ENCODE measurements at places on chromosomes 3 and 15.

DNA sequence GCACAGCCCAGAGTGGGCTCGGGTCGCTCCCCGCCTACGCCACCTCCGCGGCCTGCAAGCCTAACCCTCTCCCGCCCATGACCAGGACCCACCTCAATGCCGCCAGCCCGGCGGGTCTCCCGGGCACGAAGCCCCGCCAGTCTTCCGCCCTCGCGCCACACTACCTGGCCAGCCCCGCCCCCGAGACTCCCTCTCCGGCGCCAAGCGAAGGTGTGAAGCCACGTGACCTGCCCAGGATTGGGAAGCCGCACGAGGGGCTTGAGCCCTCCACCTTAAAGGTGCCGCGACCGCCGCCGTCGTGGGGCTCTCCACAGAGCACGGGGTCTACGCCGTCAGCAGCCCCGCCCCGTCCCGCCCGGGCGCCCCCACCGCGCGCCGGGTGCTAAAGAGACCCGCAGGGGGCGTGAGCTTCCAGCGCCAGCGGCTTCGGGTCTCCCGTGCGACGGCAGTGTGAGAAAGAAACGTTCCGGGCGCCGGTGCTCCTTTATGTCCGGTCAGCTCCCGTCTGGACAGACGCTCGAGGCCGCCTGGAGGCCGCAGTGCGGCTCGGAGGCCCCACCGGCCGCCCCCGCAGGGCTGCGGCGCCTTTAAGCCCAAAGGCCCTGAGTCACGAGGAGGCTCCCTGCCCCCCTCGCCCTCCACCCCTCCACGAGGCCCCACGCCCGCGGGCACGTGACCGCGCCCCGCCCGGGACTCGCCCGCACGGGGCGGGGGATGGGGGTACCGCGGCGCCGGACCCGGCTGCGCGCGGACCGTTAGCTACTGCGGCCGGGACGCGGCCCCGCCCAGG lies at the start of gene CPEB1:
Gene CPEB1 (minus strand): TSS at position 319 of the 790 bp plus-strand sequence. CDS start 18,904 bp downstream, outside the sequence.
- DNase-seq, result no peak

DNA sequence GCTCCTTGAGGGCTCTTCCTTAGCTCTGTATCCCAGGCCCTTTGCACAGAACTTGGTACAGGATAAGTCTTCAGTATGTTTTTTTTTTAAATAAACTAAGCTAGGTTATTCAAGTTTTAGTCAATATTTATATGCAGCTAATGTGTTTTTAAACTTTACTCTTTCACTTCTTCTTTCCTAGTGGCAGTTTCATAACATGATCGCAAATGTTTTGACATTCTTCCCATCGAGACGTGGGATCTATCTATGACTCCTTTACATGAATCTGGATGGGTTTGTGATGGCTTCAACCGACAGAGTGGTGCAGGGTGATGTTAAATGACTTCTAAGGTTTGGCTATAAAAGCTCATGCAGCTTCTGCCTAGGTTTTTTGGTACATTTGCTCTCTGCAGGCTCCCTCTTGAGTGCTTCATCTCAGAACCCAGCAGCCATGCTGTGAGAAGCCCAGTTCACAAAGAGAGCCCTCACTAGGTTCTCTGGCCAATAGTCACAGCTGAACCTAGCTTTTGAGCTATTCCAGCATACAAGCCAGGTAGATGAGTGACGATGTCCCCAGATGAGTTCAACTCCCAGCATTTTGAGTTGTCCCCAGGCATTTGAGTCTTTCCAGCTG lies 13.5 kb upstream of the MECOM start:
- DNase-seq, result no peak

DNA sequence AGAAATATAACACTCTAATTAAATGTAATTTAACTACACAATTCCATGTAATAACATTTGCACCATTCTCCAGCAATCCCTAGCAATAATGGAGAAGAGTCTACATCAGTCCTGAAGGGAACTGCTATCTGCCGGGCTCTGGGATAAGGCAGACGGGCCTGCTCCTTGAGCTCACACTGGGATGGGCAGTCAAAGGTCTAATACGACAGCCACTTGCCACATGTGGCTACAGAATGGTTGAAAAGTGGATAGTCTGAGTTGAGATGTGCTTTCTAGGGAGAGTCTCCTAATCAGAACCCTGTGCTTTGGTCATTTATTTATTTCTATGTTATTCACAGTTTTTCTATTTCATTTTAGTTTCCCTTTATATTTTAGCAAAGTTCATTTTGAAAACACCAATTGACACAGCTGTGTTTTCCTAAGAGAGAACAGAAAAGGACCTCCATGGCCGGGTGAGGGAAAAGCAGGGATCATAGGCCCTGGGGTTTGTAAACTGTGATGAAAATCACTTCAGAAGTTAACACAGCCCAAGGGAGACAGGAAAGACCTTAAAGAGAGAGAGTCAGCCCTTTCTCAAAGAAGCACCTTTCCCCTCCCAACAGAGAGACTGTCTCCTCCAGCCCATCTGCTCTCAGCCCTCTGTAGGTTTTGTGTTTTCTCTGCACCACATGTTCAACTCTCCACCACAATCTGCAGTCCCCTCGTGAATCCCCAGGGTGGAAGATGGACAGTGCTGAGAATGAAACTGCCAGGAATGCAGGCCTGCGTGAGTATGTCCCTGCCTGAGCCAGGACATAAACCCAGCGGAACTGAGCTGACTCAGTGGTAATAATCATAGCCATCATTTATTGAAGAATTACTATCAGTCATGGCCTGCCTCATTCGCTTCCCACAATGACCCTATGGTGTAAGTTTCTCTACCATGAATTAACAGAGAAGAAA lies 11.6 kb downstream of the FSIP1 start:
- DNase-seq, result no peak

GRCh38 chr3:122973893-122974615 lies 53.5 kb downstream of the SEMA5B start:
- no peak for DNase-seq

- no peak for DNase-seq
Observed at GRCh38 chr15:39948817-39949216, 14.9 kb downstream of the EIF2AK4 start.

- peak; percentile 26 for DNase-seq
Observed at GRCh38 chr3:10783360-10784351, 32.4 kb upstream of the SLC6A11 start.

DNA sequence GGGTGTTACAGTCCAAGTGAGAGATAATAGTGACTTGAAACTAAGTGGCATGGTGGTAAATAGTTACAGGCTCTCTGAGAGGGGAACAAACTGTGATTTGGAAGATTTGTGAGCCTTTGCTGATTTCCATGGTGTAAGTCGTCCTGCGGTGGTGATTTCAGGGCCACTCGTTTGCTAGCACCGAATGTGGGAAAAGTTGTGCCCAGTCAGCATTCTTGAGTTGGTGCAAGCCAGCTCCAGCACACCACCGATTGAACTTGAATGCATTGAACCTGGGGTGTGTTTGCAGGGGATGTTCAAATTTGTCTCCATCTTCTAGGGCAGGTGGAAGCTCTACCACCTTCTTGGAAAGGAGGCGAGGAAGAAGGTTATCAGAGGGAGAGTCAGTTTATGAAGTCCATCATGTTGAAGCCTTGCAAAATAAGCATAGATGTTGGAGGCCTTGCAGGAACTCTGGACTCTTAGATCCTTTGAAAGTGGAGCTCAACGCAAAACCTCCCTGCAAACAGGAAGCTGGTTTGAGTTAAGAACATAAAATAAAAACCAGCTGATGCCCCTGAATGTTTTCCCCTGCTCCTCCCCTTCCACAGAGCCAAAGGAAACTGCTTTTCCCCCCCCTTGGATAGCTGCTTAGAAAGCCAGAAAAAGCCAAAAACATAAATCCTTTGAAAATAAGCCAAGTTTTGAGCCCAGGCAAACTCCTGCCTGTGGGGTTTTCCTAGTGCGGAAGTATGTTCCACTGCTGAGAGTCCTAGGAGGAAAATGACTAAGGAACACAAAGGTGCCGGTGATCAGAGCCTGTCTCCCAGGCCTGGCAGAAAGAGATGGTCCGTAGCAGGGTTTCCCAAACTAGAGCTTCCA lies 21.9 kb downstream of the MAPKBP1 start:
- no peak for DNase-seq

GRCh38 chr3:133135306-133135705 lies 97.1 kb downstream of the TMEM108 start:
- no peak for DNase-seq

- DNase-seq, result no peak
Observed at GRCh38 chr3:44996556-44996969, 20.5 kb downstream of the EXOSC7 start.

DNA sequence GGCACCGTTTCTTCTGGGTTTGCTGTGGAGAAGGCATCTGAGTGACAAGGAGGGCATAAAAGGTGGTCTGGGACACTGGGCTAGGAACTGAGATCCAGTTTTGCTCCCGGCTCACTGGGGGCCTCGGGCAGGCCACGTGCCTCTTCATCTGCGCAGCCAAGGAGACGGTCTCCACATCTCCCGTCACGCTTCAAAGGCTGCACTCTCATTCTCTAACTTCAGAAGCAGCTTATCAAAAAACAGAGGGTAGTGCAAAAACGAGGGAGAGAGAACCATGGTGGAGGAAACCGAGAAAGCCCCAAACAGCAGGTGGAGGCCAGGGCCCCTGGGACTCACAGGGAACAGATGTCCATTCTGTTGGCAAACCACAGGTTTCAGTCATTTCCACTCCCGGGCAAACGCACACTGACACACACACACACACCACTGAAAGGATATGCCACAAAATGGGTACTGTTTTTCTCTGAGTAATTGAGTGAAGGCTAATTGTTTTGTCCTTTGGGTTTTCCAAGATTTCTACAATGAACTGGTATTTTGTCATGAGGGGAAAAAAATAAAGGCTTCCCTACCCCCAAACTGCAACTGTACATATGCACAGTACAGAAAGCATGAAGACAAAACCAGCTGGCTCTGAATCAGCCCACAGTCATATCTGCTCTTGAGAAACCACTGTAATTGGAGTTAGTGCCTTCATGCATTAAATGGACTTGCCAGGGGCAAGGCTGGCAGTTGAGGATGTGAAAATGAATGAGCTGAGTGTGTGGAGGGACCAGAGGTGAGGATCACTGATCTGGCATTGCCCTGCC lies 71.9 kb downstream of the MGLL start:
- DNase-seq, result no peak

- DNase-seq, result no peak
Observed at GRCh38 chr3:78867409-78868372, 900.1 kb downstream of the ROBO1 start.

- no peak for DNase-seq
Observed at GRCh38 chr3:5690904-5691532, 503.5 kb downstream of the EDEM1 start.

- peak; percentile 17 for DNase-seq
Observed at GRCh38 chr3:177679568-177680471, 482.5 kb upstream of the TBL1XR1 start.

GRCh38 chr3:21585216-21585740 lies 165.7 kb downstream of the ZNF385D start:
- no peak for DNase-seq

DNA sequence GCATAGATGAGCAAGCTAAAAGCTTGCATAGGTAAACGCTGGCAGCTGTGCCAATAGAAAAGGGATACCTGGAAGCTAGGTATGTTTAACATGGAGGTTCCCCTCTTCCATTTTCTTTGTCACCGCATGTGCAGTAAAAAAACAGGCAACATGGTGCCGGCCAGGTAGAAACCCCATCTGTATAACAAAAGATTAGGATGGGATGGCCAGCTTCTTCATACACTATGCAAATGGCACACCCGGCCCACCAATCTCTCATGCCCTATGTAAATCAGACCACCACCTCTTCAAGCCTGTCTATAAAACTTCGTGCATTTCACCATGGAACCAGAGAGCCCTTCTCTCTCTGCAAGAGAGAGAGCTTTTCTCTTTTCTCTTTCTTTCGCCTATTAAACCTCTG lies 224.3 kb upstream of the P2RY1 start:
- no peak for DNase-seq

DNA sequence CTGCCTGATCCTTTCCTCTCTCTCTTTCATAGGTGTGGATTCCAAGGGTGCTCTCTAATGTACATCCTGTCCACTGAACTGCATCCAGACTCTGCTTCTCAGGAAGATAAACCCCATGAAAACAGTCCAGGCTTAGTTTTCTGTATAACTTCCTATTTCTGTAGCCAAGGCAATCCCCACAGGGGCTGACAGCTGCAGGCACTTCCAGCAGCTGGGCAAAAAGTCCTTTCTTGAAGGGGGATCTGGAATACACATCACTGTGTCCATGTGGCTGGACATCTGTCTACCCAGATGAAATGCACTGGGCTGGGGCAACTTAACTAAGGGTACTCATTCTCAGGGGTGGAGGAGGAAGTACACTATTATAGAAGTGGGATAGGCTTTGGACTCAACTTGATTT lies 72.2 kb downstream of the NR1D2 start:
- DNase-seq, result no peak

GRCh38 chr3:152175528-152175889 lies 93.2 kb upstream of the MBNL1 start:
- no peak for DNase-seq

GRCh38 chr3:121981473-121981872 lies 40.6 kb downstream of the ILDR1 start:
- DNase-seq, result no peak

GRCh38 chr3:187858041-187858440 lies 112.8 kb upstream of the BCL6 start:
- DNase-seq, result no peak

GRCh38 chr15:94286583-94286982 lies 55.2 kb downstream of the MCTP2 start:
- no peak for DNase-seq

DNA sequence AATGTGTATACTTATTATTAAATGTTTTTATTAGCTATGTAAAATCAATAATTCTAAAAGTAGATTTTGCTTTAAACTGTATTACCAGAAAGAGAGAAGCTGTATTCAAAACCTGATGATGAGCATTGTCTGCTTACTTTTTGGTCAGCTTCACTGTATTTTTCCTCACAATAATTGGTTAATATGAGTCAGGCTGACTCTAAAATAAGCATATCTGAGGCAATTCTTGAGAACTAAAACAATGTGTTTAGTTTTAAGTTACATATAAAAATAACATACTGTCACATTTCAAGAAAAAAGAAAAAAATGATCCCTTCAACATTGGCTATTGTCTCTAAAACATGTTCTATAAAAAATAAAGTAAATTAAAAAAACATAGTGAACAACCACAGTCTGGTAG lies 66.1 kb downstream of the EPHA3 start:
- no peak for DNase-seq

GRCh38 chr3:110383356-110383755 lies 688.3 kb upstream of the NECTIN3 start:
- DNase-seq, result no peak

GRCh38 chr3:64801856-64802255 lies 114.1 kb upstream of the ADAMTS9 start:
- DNase-seq, result no peak

Data from CD4-positive, alpha-beta T cell treated with Interleukin-6 at 100 ng/mL for 8 hours (primary cell).